Activated naive CD4-positive, alpha-beta T cell (primary cell): ENCODE measurements at places on chromosomes 2 and 18.

DNA sequence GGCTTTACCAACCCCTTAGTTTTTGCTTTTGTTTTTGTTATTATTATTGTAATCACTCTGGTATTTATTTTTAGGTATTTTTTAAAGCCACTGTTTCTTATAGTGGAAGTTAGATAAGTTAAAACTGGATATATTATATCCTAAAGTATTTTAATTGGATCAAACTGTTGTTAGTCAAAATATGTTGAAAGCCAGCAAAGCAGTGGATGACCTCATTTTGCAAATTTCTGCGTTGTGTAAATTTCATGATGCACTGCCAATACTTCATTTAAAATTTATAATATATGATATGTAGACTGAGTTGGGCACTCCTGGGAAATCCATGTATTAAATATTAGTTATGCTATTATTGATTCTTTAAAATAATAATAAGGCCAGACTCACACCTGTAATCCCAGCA lies 661.7 kb upstream of the NRXN1 start:
- DNase-seq: no peak

DNA sequence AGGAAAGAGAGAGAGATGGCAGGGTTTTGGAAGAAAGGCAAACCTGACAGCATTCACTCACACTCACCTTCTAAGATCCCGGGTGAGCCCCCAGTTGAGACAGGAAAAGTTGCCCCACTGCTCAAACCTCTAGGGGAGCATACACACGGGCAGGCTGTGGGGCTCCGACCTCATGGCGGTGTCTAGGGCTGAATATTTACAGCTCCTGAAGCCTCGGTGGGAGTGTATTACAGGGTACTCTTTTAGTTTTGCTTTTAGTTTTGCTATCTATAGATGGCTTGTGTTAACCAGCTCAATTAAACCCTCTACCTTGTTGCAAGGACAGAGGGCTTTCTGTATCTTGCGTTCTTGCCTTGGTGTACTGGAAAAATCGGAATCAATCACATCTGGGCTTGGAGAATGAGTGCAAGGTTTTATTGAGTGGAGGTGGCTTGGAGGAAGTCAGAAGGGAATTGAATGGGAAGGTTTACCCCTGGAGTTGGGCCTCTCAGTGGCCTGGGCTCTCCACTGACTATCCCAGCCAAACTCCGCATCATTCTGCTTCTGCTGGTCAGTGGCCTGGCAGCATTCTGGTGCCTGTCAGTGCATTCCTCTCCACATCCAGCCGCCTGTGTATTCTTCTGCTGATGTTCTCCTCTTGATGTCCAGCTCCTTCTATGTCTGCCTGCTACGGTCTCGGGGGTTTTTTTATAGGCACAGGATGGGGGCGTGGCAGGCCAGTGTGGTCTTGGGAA lies 10.1 kb upstream of the IFIH1 start:
- DNase-seq: no peak

DNA sequence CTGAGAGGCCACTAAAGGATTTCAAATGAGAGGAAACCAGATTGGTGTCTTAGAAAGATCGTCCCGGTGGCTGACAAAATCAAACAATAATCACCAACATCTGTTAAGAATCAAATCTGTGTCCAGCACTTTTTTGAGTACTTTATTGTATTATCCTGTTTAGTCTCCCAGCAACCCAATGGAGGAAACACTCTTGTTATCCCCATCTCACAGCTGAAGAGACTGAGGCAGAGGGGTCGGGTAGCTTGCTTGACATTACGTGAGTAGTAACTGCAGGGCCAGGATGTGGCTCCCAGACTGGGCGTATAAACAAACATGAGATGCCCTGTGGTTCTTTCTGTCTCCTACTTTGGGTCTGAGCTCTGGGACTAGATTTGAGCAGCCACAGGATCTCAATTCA lies 76.0 kb downstream of the KLHL29 start:
- DNase-seq: no peak

GRCh38 chr18:28650860-28651259 lies 473.9 kb upstream of the CDH2 start:
- DNase-seq: no peak
